ENCODE measurements at places on chromosomes 1 and 21. TPM values are rescaled to one million over a fixed set of nuclear protein-coding genes. Genes with fewer than 3 reads are reported as not detected.

CLCNKA gene
- 1.5 TPM for total RNA-seq

RHD gene
- not detected for total RNA-seq

P3R3URF gene
- total RNA-seq: not detected

C1orf216 gene
- 14.8 TPM for total RNA-seq

CFAP298 gene
- 16.5 TPM for total RNA-seq

PIK3R3 gene
- 60.3 TPM for total RNA-seq
